ENCODE measurements at places on chromosomes 4 and X.

DNA sequence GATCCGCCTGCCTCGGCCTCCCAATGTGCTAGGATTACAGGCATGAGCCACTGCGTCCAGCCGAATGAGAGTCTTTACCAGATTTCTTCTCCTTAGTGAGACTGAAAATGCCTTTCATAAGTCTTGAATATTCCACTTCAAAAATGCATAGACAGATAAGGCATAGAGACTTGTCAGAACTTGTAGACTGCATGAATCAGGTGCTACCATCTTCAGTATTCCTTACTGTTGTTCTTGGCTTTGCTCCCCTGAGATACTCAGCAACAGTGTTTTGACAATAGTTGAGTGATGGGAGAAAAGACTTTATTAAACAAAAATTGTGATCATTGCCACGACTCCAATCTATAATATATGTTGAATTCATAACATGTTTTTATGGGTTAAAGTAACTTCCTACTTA is 11.0 kb downstream of the TKTL2 start:
- no peak for DNase-seq

- DNase-seq, result no peak
Measured at GRCh38 chr4:24666316-24666715, 82.0 kb upstream of the DHX15 start.

GRCh38 chr4:163317110-163317509 is 15.3 kb downstream of the NPY1R start:
- DNase-seq, result no peak

GRCh38 chrX:65581661-65582339 is 47.2 kb upstream of the LAS1L start:
- DNase-seq, result no peak

- DNase-seq, result no peak
Measured at GRCh38 chrX:127259742-127260141, 440.2 kb downstream of the PRR32 start.

- no peak for DNase-seq
Measured at GRCh38 chr4:161376275-161376674, 787.5 kb downstream of the FSTL5 start.

GRCh38 chrX:51975811-51976210 is 82.4 kb downstream of the MAGED1 start:
- no peak for DNase-seq

GRCh38 chr4:109049926-109050325 is 252.5 kb downstream of the COL25A1 start:
- DNase-seq, result no peak

DNA sequence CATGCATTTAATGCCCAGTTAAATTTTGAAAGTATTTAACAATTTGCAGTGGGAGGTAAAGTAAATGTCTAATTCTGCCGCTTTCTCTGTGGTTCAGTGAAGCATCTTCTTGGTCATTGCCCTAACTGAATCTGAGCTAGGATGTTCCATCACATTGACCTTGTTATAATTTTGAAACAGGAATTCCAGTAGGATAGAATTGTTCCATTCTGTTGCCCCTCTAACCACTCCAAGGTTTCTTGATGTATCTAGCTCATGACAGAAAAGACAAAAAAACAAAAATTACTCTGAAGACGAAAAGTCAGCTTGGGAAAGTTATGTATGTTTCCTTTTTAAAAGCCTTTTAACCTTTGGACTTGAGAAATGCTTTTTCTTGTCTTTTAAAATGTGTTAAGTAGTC is 297.0 kb upstream of the FAT1 start:
- DNase-seq, result no peak

DNA sequence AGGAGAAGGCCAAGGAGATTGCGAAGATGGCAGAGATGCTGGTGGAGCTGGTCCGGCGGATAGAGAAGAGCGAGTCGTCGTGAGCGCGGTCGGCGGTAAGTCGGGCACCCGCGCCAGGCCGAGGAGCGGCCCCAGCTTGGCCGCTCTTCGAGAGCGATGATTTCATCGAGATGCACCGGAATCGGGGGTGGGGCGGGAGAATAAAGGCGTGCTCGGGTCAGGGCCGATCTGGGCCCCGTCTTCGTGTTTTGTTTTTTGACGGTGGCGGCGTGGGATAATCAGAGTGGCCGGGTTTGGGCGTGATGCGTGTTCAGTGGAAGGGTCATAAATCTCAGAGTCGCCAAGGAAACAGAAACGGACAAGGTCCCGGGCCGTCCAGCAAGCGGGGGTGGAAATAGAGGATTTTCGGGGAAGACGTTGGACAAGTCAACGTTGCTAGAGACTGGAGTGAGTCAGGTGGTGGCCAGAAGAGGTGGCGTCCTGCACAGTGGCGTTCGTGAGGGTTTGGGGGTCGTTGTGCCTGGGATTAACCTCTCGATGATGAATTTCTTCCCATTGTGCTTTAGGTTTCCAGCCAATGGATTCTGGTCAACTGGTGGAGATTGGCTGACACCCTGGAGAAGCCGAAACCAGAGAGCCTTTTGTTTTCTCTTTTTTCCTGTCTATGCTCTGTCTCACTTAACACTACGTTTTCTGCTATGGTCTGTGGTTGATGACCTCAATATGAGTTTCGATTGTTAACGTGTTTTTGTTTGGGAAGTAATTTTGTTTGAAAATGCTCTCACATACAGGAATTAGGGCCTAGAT is 882 bp downstream of the MRFAP1 start:
- peak; percentile 26 for DNase-seq

GRCh38 chrX:16476692-16477091 is 173.3 kb upstream of the S100G start:
- no peak for DNase-seq

DNA sequence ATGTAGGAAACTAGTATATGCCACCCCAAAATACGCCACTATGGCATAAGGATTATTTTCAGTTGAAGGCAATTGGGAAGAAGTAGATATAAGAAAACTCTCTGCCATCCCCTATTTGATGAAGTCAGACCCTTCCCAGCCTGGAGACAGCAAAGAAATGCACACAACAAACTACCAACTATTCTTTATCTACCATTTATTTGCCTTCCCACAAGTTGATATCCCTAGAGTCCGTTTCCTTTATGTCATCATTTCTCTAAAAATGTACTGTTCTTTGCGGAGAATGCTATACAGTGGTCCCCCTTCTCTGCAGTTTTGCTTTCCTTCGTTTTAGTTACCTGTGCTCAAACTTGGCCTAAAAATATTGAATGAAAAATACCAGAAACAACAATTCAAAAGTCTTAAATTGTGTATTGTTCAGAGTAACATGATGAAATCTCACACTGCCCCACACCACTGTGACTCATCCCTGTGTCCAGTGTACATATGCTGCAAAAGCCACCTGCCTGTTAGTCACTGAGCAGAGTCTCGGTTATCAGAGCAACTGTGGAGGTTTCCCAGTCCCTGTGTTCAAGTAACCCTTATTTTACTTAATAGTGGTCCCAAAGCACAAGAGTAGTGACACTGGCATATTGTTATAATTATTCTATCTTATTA is 152.3 kb downstream of the WDFY3 start:
- DNase-seq, result no peak

- DNase-seq, result no peak
Measured at GRCh38 chrX:153934762-153935325, at the start of gene NAA10. Gene NAA10 (minus strand): TSS chrX:153935037. CDS start chrX:153934904, 133 bp downstream.

- DNase-seq, result no peak
Measured at GRCh38 chr4:27068151-27068867, 207.7 kb downstream of the STIM2 start.

GRCh38 chrX:134396174-134396573 is 63.8 kb upstream of the HPRT1 start:
- no peak for DNase-seq

DNA sequence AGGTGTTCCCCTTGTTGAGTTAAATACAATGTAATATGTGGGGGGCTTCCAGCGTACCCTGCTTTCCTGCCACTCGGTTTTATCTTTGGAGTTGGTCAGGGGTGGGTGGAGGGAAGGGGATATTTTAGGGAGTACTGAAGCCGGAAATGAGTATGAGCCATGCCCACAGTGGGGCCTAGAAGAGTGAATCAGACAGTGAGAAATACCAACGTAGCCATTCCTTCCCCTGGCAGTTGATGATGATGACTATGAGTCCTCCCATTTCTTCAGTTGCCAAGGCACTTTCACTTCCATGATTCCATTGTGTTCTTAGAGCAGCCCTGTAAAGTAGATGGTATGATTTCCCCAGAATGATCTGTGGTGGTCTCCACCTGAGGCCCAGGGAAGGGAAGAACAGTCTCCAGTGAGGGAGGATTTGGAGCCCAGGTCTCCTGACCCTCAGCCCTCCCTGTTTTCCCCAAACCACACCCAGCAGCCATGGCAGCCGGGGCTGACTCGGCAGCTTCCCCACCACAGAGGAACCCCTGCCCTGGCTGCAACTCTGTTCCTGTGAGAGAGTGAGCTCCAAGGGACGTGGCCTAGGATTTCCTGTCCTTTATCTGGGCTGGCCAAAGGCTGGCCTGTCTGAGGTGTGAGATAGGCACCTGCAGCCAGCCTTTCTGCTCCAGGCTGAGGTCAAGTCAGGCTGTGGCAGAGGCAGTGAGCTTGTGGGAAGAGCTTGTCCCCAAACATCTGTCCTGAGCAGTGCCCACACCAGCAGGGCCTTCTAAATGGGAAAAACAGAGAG is 52.7 kb downstream of the STARD8 start:
- no peak for DNase-seq

DNA sequence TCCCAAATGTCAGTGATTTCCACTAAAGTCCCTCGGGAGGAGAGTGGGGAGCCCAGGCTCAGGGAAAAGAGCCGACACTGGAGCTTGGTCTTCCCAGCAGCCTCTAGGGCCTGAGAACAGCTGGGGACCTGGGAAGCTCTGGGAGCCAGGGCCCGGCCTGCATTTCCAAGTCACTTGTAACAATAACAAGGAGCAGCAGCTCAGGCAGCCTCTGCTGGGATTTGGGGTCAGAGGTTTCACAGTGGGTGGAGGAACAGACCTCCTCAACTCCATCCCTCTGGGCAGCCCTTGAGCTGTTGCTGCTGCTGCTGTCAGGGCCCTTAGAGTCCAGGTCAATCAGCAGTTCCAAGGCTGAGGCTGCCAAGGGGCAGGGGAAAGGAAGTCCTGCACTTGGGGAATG is 11.1 kb downstream of the STARD8 start:
- no peak for DNase-seq

- no peak for DNase-seq
Measured at GRCh38 chr4:80594701-80595100, 259.2 kb downstream of the CFAP299 start.

GRCh38 chr4:153261914-153262313 is 57.7 kb downstream of the TRIM2 start:
- no peak for DNase-seq

- no peak for DNase-seq
Measured at GRCh38 chr4:6349896-6350603, 80.4 kb downstream of the WFS1 start.

DNA sequence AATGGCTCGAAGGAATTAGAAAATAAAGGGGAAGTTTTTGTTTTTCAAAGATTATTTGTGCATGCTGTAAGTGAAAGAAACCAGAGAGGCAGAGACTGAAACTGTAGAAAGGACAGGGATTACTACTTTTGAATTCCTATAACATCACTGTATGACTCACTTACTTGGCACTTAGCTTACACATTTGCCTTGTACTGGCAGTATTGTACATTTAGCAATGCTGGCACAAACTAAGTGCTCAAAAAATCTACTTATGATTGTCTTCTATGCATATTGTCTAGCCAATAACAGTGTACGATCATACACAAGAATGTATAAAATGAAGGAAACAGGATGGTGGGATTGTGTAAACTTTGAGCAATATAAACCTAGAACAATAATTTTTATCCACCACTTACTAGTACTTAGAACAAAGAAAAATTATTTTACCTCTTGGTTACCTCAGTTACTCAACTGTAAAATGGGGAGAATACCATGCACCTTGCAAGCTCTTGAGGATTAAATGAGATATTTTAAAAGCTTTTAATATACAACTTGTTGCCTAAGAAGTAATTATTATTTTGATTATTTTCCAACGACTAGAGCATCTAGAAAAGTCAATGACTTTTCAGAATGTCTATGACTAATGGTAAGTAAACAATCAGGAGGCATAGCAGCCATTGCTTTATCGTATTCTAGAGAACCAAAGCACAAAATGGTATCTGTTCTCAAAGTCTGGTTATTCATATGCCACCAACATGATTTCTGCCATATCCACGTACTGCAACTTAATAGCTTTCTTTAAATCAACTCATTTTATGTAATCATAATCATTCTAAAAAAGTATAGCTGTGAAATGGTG is 4.7 kb downstream of the FAM120C start:
- DNase-seq, result no peak

GRCh38 chr4:128591482-128591881 is 218.0 kb upstream of the JADE1 start:
- DNase-seq, result no peak

DNA sequence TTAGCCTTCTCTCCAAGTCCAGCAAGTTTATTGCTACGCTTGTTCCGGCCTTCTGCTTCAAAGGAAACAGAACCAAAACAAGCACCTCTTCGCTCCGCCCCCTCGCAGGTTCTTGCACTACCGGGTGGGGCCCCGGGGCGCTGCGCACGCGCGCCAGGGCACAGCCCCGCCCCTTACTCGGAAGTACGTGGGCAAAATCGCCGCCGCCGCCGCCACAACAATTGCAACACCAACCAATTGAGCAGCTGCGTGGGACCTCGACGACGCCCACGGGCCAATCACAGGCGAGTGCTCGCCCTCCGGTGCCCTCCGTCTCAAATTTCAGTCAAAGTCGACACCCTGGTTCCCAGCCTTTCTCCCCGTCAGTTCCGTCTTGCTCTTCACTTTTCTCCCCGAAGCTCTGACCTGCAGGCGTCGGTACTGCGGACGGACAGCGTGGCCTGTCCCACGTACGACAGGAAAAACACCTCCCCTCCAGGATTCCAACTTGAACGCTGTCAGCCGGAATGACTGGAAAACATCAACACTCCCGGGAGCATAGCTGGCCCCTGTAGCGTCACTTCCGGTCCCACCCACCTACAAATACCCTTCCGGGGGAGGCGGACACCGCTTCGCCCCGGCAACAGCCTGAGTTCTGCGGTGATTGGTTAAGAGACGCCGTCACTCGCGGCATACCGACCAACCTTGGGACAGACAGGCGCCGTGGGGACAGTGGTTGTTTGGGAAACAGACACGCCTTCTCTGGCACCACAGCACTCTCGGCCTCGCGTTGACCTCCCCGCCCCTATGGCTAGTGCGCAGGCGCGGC is 624 bp upstream of the OTUD5 start:
- peak; percentile 79 for DNase-seq

- DNase-seq, result no peak
Measured at GRCh38 chr4:174550541-174550940, 28.3 kb upstream of the HPGD start.

DNA sequence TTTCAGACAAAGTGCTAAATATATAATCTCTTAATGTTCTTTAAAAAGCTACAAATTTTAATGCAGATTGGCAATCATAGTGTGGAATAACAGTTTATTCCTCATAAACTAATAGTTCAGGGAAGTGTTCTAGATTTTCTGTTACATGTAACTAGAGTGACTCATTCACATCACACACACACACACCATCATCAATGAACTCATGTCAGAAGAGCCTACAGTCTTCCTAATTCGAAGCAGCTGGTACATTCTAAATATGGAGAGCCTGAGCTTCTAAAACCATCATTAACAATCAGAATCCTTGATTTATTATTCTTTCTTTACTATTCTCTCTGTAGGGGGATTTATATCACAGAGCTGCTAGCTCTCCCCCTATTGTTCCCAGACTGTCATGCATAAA is 49.6 kb downstream of the DKK2 start:
- no peak for DNase-seq
